ENCODE measurements at places on chromosomes 3 and 15.

DNA sequence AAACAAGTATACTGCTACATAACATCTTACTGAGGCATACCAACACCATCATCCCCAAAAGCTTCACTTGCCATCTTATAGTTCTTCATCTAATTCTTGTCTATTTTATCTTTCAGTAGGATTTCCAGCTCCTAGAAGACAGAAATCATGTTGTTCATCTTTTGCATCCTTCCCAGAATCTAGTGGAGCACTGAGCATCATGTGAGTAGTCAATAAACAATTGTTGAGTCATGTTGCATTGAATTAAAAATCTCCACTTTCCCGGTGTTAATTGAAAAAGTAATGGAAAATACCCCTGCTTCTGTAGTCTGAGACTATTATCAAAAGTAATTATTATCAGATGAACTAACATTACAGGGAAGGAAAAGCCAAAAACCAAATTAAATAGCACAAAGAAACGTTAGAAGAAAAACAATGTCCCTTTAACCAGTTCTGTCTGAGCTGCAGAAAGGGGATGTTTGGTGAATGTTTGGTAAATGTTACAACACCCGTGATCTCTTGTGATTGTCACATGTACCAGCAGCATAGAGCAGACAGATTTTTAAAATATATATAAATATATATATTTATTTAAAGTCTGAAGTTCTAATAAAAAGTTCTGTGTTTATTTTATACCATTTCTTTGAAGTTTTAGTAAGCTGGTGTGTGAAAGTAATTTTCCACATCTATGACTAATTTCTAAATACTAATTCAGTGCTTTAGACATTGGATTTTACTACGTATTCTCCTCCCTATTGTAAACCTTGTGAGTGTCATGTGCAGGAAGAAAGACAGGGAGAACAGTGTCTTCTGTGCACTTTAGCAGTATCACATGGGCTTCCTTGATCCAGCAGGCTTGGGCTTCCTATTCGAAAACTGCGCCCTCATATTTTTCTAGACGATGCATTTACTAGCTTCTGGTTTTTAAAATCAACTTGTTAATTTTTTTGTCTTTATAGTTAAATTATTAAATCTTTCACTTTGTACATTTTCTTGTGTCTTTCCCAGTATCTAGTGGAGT is 85.6 kb downstream of the RAP2B start:
- no peak for DNase-seq

GRCh38 chr3:56868706-56869105 is 67.0 kb upstream of the ARHGEF3 start:
- no peak for DNase-seq

- DNase-seq: peak; percentile 40
These were observed 65.3 kb downstream of the KLF13 start for GRCh38 chr15:31391687-31392671.

DNA sequence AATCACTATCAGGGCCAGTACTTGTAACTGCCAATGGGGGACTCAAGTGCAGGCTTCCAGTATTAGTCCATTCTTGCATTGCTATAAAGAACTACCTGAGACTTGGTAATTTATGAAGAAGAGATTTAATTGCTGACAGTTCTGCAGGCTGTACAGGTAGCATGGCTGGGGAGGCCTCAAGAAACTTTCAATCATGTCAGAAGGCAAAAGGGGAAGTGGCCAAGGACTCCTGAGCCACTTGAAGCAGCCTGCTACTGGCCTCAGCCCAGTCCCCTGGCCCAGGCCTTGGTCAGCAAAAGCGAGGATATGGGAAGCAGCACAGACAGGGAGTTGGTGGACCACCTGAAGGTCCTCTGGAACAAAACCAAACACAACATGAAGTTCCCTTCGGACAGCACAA is 29.2 kb upstream of the OR5K1 start:
- DNase-seq: no peak

GRCh38 chr3:154953538-154953937 is 126.6 kb upstream of the MME start:
- no peak for DNase-seq

GRCh38 chr3:141242377-141243092 is 10.9 kb downstream of the PXYLP1 start:
- no peak for DNase-seq

- DNase-seq: no peak
These were observed 255.8 kb upstream of the CDIN1 start for GRCh38 chr15:36323615-36324014.

- no peak for DNase-seq
These were observed 574.0 kb downstream of the NAALADL2 start for GRCh38 chr3:175433026-175433674.

DNA sequence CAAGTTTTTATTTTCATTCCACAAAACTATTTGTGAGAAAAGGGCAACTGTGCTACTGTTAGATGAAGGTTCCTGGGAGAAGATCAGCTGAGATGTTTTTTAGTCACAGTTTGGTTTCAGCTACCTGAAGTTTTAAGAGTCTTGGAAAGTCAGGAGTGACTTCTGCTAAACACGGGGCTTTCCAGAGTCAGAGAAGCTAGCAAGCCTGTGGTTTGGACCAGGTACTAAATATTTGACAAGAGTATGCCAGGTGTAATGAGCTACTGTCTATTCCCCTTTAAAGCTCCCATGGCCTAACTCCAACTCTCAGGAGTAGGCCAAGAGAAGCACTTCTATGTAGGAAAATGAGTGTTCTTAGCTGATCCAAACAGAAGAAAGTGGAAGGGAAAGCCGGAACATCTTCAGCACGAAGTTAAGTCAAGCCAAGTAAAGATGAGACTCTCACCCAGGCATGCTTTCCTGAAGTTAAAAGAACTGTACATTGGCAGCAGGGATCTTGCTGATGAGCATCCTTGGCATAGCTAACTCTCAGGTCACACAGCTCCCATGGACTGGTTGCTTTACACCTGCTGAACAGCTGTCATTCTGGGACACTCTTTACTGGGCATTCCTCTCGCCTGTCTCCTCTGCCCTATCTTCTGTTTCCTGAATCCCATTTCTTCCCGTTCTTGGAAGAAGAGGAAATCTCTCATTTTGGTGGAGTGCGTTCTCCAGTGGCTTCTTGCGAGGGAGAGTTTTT is 22.5 kb downstream of the TM4SF18 start:
- no peak for DNase-seq

- DNase-seq: no peak
These were observed 99.7 kb downstream of the LSM3 start for GRCh38 chr3:14278265-14278798.

DNA sequence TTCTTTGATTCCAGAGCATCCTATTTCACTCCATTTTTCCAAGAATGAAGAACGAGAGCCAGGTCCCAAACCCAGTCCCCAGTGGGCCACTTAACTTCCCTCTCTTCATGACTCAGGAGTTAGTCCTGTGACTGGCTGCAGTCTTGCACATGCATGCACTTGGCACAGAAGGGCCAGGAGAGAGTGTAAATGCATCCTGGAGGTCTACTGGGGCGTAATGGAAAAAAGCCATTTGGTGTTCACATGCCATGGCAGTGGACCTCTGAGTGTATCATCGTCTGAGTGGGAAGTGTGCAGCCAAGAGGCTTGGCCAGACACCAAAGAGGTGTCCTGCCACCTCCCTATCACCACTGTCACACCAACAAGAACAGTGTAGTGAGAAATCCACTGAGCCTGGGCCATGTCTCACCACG is 15.1 kb upstream of the RFTN1 start:
- DNase-seq: no peak

GRCh38 chr3:44825264-44825925 is 36.3 kb upstream of the TMEM42 start:
- DNase-seq: no peak

DNA sequence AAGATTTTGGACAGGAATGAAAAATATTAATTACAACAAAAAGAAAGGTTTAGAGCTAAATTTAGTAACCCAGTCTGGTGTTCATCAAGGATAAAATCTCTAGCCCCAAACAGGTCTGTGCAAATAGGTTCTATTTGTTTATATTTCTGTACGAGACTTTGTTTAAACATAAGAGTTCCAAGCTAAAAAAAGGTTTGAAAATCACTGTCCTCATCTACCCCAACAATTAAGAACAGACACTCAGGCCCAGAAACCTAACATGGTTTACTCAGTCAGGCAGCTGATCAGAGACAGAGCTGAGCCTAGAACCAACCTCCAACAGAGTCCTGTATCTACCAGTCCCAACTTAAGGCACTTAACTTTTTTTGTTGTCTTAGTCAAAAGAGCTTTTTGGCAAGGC is 49.3 kb downstream of the SNX4 start:
- no peak for DNase-seq

DNA sequence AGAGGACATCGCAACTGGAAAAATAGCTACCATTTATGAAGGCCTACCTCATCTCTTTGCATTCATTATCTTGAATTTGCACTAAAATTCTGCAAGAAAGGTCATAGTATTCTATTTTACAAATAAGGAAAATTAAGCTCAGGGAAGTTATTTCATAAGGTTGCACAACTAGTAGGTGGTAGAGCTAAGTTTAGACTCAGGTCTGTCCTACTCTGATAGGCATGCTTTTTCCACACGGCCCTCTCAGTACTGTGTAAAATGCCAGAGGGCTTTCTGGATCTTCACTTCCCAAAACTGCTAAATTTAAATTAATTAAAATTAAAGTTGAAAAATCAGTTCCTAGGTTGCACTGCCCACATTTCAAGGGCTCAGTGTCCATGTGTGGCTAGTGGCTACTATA is 18.3 kb downstream of the MAP2K1 start:
- DNase-seq: no peak

DNA sequence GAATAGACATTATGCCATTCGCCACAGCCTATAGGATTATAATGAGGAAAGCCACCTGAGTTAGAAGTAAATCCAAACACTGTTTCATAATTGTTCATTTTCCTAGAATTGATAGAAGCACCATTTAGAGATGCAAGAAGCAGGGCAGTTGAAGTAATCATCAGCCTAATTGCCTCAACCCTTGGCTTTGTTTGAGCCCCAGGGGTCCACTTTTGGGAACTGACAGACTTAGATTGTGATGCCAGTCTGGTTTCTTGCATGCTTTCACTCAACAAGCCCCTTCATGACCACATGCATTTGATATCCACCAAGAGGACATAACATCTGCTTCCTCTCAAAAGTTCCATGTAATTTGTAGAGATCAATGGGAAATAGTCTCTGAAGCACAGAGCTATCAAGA is 97.2 kb upstream of the COL8A1 start:
- no peak for DNase-seq

- no peak for DNase-seq
These were observed 4.4 kb downstream of the SH3BP5 start for GRCh38 chr3:15327941-15328340.

GRCh38 chr3:118811236-118811732 is 223.4 kb downstream of the IGSF11 start:
- DNase-seq: no peak

DNA sequence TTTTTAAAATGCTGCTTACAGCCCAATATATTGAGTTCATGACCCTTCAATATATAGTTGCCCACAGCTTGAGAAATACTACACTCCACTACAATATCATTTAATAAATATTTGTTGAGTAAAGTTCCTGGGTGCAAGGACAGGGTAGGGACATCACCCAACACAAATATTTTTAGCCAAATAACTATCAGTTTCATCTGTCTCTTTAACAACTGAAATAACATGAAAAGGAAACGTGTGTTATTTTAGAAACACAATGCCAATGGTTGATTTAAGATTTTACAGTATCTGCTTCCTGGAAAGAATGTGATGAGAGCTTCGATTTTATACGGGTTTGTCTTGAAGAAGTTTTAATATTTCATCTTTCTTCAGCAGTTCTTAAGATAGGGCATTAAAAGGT is 67.7 kb upstream of the CDV3 start:
- no peak for DNase-seq

GRCh38 chr3:11907667-11908660 is 61.3 kb upstream of the TAMM41 start:
- no peak for DNase-seq

- no peak for DNase-seq
These were observed 56.3 kb downstream of the KLF15 start for GRCh38 chr3:126300761-126301481.

- DNase-seq: no peak
These were observed 61.5 kb upstream of the GRM7 start for GRCh38 chr3:6799264-6799915.

- DNase-seq: no peak
These were observed 111.4 kb downstream of the WNT7A start for GRCh38 chr3:13768453-13768852.

- no peak for DNase-seq
These were observed 22.4 kb downstream of the CXCR6 start for GRCh38 chr3:45965653-45966052.

- no peak for DNase-seq
These were observed 307.8 kb upstream of the TPRG1 start for GRCh38 chr3:188863999-188864406.

DNA sequence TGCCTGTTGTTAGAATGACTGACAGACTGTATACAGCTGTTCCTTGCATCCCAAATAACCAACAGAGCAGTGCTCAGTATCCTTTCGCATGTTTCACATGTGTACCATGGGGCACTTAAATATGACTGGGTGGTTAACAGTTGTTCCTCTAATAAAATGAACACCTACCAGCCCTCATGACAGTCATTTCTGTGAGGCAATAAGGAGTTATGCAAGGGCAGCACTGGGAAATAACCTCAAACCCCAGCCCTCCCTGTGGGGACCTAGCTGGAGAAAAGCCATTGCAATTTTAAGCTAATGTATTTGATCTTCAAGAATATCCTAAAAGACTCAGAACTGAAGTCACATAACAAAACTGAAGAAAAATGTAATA is 7.3 kb downstream of the RFT1 start:
- no peak for DNase-seq

GRCh38 chr3:159616234-159616825 is 372.3 kb upstream of the IL12A start:
- DNase-seq: no peak

DNA sequence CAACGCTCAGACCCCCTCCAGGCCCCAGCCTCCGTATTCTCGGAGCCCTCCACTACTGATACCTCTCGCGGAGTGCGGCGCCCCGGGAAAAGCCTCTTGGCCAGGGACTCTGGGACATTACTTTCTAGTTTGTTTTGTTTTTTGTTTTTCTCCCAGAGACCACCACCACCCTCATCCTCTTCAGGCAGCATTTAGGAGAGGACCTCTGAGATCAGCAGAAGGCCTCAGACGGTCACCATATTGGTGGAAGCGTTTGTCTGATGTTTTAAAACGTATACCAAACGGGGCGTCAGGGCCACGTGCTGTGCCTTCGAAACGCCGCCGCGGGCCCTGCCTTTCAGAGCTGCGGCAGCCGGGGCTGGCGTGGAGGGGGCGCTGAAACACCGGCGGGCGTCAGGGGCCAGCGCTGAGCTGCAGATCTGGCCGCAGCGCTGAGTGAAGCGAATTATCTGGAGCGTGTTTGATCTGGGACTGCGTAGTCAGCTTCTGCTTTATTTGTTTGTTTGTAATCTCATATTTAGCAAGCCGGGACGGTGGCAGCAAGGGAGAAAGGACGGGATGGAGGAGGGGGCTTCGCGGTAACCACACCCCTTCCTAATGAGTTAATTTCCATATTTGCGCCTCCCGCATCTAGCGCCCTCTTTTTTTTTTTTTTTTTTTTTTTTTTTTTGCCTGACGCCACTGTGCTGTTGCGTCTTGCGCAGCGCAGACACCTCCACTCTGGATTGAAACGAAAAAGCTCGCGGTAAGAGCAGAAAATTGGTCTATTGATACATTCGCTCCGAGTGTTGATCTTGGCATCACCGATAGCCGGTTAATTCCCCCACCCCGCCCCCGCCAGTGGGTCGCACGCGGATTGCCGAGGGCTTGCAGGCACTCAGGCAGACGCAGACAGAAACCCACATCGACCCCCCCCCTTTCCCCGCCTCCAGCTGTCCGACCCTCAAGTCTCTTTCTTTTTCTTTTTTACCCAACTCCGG is 14.9 kb downstream of the SOX2 start:
- DNase-seq: no peak

- DNase-seq: no peak
These were observed 68.0 kb downstream of the ATP11B start for GRCh38 chr3:182861348-182861747.

GRCh38 chr15:62900071-62900802 is 142.3 kb upstream of the TPM1 start:
- DNase-seq: no peak

Measured in activated CD8-positive, alpha-beta memory T cell treated with anti-CD3 and anti-CD28 coated beads for 1 hour (primary cell).